ENCODE measurements at places on chromosomes 16 and 17.

- no peak for DNase-seq
These were observed 185.3 kb downstream of the AATF start for GRCh38 chr17:37134050-37134449.

DNA sequence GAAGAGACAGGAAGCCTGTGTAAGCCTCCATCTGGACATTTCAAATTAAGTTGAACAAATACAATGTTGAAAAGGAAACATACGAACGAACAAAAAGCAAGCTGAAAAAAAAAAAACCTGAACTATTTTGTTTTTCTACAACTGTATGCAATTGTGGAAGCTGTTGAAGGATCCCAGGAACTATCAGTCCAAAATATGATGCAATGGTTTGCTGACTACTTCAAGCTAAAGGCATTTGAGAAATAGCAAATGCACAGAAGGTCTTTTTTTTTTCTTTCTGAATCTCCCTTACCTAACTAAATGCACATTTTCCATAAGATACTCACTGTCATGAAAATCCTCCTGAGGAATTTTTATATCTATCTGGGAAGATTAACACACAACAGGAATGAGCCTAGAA is 40.2 kb downstream of the MAF start:
- no peak for DNase-seq

DNA sequence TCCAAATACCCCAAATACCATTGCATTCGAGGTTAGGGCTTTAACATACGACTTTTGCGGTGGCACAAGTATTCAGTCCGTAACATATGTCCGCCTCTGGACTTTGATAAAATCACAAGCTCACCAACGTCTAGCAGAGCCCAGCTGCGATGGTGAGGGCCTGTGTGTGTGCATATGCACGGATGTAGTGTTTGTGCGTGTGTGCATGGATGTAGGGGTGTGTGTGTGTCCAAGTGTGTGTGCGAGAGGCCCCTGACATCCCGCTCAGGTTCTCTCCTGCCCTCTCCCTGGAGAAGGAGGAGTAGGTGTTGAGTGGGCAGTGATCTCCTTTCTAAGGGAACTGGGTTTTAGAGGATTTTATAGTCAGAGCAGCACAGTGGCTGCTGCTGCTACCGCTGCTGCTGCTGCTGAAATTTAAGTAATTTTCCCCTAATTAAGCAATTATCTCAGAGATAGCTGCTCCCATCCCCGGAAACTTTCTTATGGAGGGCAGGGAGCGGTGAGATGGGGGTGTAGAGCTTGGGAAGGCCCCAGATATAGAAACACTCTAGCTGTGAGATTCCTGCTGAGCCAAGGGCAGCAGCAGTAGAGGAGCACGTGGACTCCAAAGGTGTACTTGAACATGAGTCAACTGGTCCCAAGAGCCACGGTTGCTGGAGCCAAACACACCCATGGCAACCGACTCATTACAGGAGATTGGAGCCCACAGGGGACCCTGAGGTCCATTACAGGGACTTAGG is 121.7 kb upstream of the SDK2 start:
- no peak for DNase-seq

- peak; percentile 44 for DNase-seq
These were observed 55.0 kb upstream of the CBFA2T3 start for GRCh38 chr16:89031715-89032659.

- peak; percentile 54 for DNase-seq
These were observed 14.6 kb downstream of the ATP5PD start for GRCh38 chr17:75031972-75032719.

- DNase-seq = no peak
These were observed 22.2 kb downstream of the NKD1 start for GRCh38 chr16:50570354-50570753.

- no peak for DNase-seq
These were observed 4.1 kb downstream of the CCL2 start for GRCh38 chr17:34259146-34259545.

DNA sequence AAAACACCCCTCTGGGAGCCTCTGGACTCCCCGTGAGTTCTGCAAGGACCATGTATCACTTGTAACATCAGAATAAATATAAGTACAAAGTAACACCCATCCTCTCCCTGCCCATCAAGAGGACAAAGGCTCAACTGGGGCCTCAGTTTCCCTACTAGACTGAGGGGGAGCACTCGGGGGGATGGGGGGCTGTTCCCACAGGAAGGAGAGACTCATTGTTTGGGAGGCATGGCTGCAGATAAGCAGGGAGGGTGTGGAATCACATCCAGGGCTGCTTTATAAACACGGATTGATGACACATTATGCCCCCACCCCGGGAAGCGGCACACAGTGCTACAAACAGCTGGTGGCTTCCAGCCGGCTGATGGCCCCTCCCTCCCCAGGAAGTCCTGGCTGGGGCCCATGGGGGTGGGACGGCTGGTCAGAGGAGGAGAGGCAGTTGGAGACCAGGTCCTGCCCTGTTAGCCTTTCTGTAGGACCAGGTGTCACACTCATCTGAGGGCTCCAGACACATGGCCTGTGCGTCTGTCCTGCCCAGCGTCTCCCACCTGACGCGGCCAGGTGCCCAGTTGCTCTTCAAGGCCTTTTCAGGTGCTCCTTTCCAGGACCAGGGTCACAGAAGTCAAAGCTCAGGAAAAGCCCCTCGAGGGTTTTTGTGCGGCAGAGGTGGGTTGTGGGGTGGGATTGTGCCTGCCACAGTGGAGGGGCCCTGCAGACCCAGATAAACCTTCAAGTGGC is 1.3 kb upstream of the MPG start:
- DNase-seq = no peak
